A673 (cell line): ENCODE measurements at places on chromosomes 13 and 19. TPM values are rescaled to one million over a fixed set of nuclear protein-coding genes. Genes with fewer than 3 reads are reported as not detected.

DNA sequence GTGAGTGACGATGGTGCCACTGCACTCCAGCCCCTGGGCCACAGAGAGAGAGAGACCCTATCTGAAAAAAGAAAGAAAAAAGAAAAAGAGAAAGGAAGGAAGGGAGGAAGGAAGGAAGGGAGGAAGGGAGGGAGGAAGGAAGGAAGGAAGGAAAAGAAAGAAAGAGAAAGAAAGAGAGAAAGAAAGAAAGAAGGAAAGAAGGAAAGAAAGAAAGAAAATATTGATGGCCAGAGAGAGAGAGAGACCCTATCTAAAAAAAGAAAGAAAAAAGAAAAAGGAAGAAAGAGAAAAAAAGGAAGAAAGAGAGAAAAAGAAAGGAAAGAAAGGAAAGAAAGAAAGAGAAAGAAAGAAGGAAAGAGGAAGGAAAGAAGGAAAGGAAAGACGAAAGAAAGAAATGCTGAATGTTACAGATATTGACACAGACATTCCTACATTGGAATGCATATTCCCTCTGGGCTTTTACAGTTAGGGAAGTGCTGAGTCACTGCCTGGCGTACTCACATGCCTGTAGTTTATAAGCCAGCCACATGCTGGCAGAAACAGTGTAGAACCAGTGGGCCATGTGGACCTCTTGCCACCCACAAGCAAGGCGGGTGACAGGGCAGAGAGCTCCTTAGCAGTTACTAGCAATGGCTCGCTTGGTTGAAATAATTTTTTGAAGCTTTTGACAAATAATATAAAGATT, 34.6 kb upstream of the SLC46A3 start:
- peak overlapping the region; percentile 73 for H3K27ac ChIP-seq
- H3K4me3 ChIP-seq: no peak overlapping the region
- peaks cover 12% of the 10 kb centered on the region for H3K4me1 ChIP-seq
- DNase-seq: peak; percentile 90
- no peaks in the 10 kb centered on the region for H3K36me3 ChIP-seq

DNA sequence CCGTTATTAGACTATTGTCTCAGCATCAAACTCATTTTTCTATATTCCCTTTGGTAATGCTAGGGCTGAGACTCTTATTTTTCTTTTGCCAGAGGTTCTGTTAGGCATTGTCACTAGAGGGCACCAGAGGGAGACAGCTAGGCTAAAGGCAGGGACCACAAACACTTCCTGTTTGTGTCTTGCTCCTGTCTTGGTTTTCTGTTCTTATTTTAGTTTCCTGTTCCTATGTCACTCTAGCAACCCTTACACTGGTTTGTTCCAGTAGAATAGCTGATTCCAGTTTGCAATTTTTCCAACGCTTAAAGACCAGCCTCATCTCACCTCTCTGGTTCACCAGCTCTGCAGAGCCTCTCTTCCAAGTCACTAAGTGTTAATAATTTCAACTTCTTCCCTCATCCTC, 772.0 kb downstream of the DIAPH3 start:
- peaks cover 23% of the 10 kb centered on the region for H3K4me1 ChIP-seq
- peak overlapping the region; percentile 58 for H3K27ac ChIP-seq
- no peaks in the 10 kb centered on the region for H3K27me3 ChIP-seq
- H3K4me3 ChIP-seq: no peak overlapping the region
- H3K36me3 ChIP-seq: no peaks in the 10 kb centered on the region

DNA sequence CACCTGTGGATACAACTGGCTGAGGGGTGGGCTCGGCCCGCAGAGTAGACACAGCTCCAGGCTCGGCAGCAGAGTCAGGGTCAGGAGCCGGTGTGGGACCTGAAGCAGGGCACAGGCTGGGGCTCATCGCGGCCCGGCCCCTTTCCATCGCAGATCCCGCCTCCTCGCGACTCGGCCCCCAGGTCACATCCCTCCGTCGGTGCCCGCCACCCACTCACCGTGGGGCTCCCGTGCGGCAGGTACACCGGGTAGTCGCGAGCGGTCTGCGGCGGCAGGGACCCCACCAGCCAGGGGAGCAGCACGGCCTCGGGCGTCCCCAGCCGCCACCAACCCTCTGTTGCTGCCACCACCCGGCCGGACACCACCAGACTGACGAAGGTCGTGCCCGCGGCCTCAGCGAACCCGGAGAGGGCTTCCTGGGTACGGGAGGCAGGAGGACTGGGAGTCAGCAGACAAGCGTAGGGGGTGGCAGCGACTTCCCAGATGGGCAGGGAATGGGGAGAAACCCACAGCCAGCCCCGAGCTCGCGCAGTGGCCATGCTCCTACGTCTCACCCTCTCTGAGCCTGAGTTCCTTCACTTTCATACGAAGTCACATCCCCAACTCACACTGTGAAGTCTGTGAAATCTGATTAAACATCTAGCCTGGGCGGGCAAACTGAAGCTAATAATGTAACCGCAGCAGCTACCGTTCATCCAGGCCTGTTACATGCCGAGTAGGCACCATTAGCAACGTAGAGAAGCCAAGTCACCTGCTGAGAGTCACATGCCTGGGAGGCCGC, 3.7 kb downstream of the FUZ start:
- peak; percentile 61 for DNase-seq
- H3K27ac ChIP-seq: peak overlapping the region; percentile 77
- H3K4me3 ChIP-seq: peak overlapping the region; percentile 52
- no peaks in the 10 kb centered on the region for H3K27me3 ChIP-seq
- H3K36me3 ChIP-seq: peaks cover 10% of the 10 kb centered on the region

GRCh38 chr19:54806516-54806838, 3.1 kb downstream of the KIR2DL4 start:
- no peaks in the 10 kb centered on the region for H3K27me3 ChIP-seq
- no peak overlapping the region for H3K4me3 ChIP-seq
- no peaks in the 10 kb centered on the region for H3K36me3 ChIP-seq
- H3K4me1 ChIP-seq: no peaks in the 10 kb centered on the region
- DNase-seq: no peak

DNA sequence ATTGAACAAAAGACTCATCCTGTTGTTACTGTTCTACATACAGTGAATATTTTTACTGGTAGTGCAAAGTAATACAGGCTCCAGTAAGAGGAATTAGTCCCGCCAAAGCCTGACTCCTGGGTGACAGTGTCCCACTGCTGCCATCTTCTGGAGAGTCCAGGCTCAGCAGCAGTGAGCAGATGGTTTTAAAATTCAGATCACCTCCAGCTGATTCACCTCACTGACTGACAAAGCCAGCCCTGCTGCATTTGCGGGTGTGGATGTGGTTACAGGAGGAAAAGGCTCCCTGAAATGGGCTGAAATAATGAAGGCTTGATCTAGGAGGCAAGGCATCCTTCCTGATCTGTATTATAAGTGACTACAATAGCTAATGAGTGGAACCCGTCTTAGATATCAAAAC, 18.3 kb downstream of the PABPC3 start:
- no peaks in the 10 kb centered on the region for H3K36me3 ChIP-seq
- H3K4me3 ChIP-seq: no peak overlapping the region
- no peaks in the 10 kb centered on the region for H3K27me3 ChIP-seq
- peaks cover 29% of the 10 kb centered on the region for H3K4me1 ChIP-seq

- no peak overlapping the region for H3K27ac ChIP-seq
- DNase-seq: no peak
- peaks cover 6% of the 10 kb centered on the region for H3K4me1 ChIP-seq
- H3K27me3 ChIP-seq: no peaks in the 10 kb centered on the region
- H3K36me3 ChIP-seq: peaks cover 7% of the 10 kb centered on the region
Measured at GRCh38 chr19:14395710-14396336, 14.6 kb downstream of the ADGRE5 start.

Gene ZNF471
- 1.6 and 2.9 TPM in 2 replicates for total RNA-seq

Gene TGFBR3L
- 1.4 and 1.6 TPM in 2 replicates for total RNA-seq

Gene SLC5A5
- not detected in 2 replicates for total RNA-seq
